ENCODE measurements at places on chromosomes 6 and 20. TPM values are rescaled to one million over a fixed set of nuclear protein-coding genes. Genes with fewer than 3 reads are reported as not detected.

DNA sequence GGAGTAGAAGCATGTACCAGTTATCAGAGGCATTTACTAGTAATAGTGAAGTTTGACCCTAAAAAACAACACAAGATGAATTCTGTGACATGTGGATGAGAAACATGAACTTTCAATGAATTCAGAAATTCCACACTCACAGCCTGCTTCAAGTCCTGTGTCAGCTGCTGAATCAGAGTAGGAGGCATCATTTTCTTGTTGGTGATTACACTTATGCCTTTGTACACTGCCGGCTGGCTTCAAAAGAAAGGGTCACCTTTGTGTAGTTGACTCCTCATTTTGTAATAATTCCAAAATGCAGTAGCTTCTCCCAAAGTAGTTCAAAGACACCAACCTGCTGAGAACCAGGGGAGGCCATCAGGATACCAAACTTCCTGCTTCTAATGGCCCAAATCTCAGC is 165.5 kb downstream of the BACH2 start:
- DNase-seq = no peak

DNA sequence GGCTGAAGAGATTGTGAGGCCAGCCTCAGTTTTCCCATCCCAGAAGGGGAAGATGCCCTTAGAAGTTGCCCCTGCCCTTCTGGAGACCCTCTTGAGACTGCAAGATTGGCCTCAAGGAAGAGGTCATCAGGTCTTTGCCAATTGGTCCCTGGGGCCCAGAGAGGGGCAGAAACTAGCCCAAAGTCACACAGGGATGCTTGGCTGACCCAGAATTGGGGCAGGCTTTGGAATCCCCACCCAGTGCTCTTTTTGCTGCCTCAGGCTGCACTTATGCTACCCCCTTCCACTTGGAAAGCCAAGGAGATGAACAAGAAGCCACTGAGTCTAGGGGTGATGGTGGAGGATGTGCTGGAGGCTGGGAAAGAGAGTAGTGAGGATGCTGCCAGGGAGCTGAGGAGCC is 24.9 kb upstream of the FKBP1A start:
- no peak for DNase-seq

- DNase-seq = no peak
Observed at GRCh38 chr6:18883851-18884250, 496.7 kb downstream of the RNF144B start.

The HFE gene
- 12.6 TPM for polyA plus RNA-seq

The DIDO1 gene
- 58.0 TPM for polyA plus RNA-seq

DNA sequence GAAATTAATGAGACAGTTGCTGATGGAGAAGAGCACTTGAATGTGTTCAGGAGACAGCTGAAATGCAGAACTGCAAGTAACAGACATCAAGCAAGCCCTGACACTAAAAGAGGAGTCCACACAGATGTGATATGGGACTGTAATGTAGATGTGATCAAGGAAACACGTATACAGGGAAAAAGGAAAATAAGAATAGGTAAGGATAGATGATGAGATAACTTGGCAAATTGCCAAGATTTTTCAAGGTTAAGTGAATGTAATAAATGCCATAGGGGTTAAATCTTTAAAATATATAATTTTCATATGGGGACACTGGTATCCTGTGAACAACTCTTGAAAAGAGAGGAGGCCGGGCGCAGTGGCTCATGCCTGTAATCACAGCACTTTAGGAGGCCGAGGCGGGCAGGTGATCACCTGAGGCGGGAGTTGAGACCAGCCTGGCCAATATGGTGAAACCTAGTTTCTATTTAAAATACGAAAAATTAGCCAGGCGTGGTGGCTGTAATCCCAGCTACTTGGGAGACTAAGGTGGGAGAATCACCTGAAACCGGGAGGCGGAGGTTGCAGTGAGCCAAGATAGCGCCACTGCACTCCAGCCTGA is 7.2 kb upstream of the SNX14 start:
- no peak for DNase-seq

GRCh38 chr6:151005164-151005563 is 139.7 kb downstream of the MTHFD1L start:
- no peak for DNase-seq

GRCh38 chr20:48238781-48239180 is 453.5 kb upstream of the SULF2 start:
- no peak for DNase-seq
